ENCODE measurements at places on chromosomes 11 and 22.

DNA sequence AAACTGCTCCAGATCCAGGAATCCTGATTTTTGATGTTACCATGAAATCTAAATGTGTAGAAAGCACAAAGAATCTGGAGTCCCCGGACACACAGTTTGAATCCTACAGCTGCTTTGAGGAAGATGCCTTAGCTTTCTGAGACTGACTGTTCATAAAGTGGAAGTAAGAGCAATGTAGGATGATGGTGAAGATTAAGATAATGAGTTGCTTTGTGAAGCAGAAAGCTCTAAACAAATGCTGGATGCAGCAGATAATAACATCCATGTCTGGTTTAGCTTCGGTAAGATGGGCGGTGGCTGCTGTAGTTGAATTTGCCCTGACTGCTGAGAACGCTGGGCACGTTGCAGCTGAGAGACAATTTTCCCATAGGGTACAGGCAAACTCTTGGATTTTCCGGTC lies 20.1 kb downstream of the OVOL1 start:
- no peak for DNase-seq

- no peak for DNase-seq
These were observed 14.3 kb downstream of the C1QTNF6 start for GRCh38 chr22:37173709-37174108.

- DNase-seq, result no peak
These were observed 782 bp downstream of the TMEM109 start for GRCh38 chr11:60914633-60915247.

DNA sequence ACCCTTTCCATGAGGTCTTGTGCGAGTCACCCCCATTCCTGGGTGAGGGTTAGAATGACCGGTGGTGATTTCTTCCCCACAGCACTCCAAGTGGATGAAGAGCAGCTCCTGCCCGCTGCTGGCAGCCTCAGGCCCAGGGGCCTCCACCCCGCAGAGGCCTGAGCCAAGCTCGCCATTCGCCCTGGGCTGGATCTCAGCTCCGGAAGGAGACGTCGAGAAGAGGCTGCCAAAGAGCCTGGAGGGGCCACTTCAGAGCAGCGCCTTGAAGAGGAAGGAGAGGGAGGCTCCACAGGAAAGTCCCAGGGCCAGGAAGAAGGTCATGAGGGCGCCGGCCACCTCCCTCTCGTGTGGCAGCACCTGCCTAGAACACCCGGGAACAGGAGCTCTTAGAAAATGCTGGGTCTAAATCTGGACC lies 8.4 kb downstream of the SLC29A2 start:
- no peak for DNase-seq

DNA sequence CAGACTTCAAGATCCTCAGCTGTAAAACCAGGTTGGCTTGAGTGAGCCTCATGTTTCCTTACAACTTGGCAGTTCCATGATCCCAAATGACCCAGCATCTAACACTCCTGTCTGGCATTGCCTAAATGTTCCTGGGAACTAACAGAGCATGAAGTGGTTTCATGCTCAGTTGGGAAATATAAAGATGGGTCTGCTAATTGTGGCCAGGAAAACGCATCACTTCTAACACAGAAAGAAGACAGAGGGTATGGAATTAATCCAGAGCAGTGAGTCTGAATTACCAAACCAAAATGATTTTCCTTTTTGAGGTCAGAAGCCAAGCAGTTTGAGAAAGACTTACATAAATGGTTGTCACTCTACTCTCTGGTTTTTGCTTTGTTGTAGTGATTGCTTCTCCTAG lies 60.5 kb upstream of the MMP13 start:
- no peak for DNase-seq
